ENCODE measurements at places on chromosomes 7 and 10.

DNA sequence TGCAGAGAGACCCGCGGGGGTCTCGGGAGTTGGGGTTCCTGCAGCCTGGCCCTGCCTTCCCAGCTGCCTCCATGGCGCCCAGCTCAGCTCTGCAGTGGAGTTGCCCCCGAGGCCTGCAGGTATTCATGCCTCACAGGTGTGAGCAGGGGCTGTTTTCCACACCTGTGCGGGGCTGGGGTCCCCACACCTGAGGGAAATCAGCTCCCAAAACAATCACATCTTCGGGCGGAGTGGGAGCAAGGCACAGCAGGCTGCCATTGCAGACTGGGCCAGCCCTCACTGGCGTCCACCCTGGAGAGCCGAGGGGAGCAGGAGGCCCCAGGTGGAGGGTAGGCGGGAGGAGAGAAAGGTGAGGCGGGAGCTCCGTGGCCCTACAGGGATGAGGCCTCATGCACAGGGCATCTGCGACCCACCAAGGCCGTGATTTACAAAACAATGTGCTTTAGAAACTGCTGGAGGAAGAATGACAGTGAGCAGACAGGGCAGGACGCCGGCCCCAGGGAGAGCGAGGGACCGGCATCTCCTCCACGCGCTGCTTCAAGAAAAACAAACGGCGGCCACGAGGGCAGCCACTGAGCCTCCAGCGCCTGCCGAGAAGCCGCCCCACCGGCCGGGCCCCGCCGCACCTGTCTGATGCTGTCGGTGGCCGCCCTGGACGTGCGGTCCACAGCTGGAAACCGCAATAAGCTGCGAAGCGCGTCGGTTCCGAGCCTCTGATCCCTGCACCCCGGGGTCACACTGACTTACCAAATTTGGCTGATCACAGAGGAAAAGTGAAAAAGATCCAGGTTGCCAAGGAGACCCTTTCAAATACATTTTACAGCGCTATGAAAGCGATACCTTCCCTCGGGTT is 53.0 kb upstream of the PDGFA start:
- DNase-seq, result no peak

GRCh38 chr7:42624471-42624870 is 287.4 kb downstream of the C7orf25 start:
- DNase-seq, result no peak

DNA sequence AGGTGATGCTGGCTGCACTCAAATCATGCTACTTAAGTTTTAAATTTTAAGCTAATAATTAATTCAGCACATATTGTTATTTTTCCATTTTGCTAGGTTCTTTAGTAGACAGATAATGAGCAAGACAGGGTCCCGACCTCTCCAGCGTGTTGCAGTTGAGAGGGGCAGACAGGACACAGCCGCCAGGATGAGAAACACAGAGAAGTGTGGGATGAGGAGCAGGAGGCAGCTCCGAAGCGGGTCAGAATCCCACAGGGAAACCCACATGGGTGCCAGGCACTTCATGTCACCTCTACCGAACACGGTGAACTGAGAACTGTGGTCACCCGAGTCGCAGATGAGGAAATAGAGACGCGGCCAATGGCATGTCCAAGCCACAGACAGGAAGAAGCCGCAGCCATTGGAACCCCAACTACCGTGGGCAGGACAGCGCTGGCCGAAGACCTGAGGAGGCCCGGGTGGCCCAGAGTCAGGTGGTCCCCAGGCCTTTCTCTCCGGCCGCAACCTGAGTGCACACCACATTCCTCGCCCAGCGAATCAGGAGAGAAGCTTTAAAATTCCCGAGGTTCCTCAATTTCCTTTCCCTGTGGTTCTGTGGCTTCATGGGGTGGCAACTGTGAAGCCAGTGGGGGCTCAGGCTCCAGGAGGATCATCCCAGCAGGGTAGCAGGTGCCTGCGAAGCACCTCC is 213.0 kb downstream of the DNAJB6 start:
- DNase-seq, result no peak

GRCh38 chr10:66455304-66455703 is 470.5 kb upstream of the LRRTM3 start:
- no peak for DNase-seq

DNA sequence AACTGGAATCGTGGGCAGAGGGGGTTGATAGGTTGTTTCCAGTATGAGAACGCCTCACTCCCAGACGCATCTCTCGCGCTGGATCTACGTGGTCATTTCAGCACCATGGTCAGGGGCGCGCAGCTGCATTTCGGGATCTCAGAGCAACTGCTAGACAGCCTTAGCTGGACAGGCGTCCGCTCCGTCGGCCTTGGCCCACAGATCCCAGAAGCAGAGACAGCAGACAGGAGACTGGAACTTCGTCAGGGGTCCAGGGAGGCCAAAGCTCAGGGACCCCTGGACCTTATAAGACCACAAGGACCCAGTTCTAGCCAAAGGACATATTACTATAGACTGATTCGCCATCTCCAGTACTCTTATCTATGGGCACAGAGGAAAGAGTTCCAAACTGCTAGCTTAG is 5.3 kb downstream of the NEUROG3 start:
- no peak for DNase-seq

- no peak for DNase-seq
Measured at GRCh38 chr7:1646957-1647891, 22.9 kb upstream of the ELFN1 start.

DNA sequence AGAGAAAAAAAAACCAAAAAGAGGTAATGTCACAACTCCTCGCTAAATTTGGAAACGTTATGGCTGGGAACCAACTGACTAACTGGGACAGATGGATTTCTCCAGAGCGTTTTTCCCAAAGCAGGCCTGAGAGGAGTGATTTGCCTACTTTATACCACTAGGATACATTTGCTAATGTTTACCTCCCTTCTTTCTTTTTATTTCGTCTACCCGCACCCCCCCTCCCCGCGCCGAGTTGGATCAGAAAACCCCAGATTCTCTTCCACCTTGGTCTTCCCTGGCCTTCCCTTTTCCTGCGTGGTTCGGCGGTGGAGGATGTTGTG is 7.2 kb downstream of the CPA2 start:
- no peak for DNase-seq

DNA sequence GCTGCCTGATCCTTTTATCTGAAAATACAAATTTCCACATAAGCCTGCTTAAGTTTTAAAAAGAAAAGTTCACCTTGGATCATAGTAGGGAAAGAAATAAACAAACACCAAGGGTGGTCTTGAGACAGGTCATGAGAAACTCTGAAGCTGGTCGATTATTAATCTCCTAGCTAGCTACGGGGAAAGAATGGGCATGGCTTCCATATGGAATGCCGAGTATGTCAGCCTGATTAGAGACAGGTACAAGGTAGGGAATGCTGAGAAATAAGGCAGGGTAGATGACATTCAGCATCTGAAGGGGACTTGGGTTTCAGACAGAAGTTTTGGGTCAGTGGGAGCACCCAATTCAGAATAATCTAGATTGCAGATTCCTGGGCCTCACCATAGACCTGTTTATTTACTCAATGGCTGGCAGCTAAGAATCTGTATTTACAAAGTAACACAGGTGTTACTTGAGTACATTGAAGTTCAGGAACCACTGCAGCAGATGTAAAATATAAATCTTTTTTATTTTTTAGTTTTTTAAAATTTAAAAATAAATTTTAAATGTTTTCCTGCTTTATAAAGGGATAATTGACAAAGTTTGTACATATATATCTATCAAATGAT is 49.0 kb downstream of the SCIN start:
- DNase-seq, result no peak

DNA sequence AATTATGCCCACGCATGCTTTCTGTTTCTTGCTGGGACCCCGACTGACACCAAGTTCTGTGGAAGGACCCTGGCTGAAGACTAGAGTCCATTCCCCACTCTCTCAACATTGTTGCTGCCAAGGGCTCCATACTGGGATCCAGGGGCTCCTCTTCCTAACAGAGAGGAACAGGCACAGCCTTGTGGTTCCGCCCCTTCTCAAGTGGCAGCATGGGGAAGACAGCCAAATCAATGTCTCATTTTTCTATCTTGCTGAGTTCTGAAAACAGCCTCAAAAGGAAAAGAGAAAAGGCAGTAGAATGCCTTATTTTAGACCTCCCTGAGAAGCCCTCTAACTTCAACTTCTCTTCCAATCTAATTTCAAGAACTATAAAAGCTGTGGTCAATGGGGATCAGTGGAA is 23.7 kb upstream of the LAMB1 start:
- DNase-seq, result no peak

GRCh38 chr10:103850572-103850895 is 4.8 kb downstream of the SH3PXD2A start:
- no peak for DNase-seq

DNA sequence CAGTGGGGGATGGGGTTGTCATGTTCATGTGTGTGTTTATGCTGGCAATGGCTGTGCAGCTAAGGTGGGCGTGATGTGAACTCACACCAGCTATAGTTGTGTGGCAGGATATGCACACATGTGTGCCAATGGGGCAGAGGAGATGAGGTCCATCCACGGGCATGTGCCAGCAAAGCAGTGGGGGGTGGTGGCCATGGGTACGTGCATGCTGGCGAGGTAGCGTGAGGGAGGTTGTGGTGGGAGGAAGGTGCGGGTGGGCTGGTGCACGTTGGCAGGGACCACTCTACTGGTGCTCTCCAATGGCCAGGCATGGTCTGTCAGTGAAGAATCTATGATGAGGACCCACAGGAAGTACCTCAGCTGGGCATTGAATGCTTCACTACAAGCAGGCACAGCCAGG is 567.5 kb upstream of the SORCS1 start:
- DNase-seq, result no peak

DNA sequence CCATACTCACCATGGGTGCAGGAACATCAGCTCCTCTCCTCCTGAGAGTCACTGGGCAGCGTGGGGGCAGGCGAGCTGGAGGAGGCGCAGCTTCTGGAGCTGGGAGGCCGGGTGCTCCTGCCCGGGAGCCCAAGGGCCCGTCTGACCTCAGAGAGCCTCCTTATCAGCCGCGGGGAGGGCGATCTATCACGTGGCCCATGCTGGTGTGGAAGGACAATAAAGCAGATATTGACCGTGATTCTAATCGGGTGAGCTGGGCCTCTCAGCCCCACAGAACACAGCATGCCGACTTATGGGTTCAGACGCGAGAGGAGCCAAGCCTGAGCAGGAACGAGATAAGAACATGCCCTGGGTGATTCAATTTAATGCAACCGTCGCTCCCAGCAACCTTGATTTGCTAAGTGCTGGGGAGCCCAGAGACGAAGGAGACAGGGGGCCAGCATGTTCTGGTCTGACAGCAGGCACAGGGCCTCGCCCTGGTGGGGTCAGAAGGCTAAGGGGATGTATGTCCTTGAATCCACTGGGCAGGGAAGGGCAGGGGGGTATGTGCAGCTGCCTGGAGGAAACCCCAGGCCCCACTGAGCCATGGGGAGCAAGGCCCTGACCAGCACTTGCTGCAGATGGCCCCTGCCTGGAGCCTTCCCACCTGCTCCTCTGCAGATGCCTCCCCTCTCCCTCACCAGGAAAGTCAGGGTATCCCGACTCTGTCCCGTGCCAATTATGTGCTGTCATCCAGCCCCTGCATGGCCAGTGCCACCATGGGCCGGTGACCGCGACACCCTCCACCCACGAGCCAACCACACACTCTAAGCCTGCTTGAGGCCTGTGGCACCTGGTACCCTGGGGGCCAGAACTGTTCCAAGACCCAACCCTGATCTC is 95.3 kb upstream of the RET start:
- DNase-seq, result no peak

DNA sequence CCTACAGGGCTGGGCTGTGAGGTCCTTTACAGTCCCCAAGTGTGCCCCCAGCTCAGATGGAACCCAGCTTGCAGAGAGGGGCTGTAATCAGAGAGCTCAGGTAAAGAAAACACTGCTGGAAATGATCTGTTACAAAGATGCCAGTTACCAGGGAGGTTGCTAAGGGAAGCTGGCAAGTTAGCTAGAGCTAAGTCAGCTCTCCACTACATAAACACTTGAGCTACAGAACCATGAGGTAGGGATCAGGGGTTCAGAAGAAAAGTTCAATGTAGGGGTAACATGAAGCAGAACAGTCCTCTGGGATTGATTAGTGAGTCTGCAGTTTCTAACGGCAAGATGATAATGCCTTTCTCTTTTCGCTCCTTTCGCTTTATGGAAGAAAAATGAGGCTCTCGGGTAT is 53.1 kb upstream of the TM9SF3 start:
- no peak for DNase-seq

DNA sequence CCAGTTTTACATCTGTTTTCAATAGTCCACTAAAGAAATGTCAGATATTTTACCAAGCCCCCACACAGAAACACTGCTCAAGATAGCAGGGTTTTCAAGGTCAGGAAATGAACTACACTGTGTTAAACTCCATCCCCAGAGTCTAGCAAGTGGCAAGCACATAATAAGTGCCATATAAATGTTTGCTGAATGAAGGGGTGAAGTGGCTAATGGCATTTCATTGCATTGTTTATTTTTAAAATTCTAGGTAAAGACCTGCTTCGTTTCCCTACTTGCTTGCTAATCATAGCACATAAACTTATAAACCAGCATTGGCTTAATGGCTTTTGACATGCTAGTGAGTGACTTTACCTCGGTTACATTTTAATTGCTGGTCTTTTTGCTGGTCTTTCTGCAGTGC is 322.6 kb downstream of the GRID1 start:
- DNase-seq, result no peak

- DNase-seq, result no peak
Measured at GRCh38 chr10:122475591-122476332, 14.4 kb downstream of the HTRA1 start.

GRCh38 chr7:8433477-8434289 is at the start of gene NXPH1:
Gene NXPH1, plus strand, starts transcription at chr7:8433609.
- no peak for DNase-seq

DNA sequence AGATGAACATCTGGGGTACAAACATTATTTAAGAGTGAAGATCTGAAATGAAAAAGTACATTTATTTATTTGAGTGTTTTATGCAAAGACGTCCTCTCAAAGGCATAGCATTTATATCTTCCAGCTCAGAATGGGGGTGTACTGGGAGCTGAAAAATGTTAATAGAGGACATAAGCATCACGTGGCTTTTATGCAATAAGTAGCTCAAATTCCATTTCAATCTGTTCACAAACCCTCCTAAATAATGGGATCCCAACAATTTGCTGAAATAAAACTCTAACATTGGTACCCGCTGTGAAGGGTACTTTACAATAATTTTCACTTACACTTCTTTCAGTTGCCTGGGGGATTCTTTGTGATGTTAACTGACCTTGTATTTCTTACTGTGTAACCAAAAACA is 172.0 kb downstream of the TAX1BP1 start:
- DNase-seq, result no peak

DNA sequence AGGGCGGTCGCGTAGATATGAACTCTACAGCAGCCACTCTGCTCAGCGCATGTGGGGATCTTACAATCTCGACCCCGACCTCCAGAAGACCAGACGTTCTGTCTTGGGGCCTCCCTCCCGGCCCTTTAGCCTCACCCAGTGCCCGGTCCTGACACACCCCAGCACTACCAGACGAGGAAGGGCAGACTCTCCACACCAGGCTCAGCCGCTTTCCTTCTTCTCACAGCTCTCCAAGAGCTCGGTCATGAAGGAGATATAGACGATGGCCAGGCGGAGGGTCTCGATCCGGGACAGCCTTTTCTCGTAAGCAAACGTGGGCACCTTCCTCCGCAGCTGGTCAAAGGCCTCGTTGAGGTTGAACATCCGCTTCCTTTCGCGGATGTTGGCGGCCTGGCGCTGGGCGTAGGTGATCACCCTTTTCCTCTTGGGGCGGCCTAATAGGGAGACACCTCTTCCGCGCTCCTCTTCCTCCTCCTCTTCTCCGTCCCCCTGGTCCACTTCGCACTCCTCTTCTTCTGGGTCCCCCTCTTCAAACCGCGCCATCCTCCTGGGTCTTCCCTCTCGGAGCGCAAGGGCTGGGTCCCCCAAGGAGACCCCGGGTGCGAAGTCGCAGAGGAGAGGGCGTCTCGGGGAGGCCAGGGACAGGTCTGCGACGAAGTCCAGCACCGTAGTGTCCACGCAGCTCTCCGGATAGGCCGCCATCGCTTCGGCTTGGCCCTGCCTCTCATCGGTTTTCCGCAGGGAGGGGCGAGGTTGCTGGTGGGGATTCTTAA is at the start of gene FERD3L:
Gene FERD3L, minus strand, starts transcription at position 761 of the 773 bp plus-strand sequence. Its CDS starts 59 bp downstream, at position 702.
- no peak for DNase-seq

All from activated naive CD4-positive, alpha-beta T cell (primary cell).